HCEC 1CT (cell line): ENCODE measurements at places on chromosomes 2 and 18.
A peak's percentile ranks its signal among the peaks of the same experiment; 100 is the strongest.

- no peak for DNase-seq
These were observed 100.1 kb downstream of the ICOS start for GRCh38 chr2:204036706-204037105.

DNA sequence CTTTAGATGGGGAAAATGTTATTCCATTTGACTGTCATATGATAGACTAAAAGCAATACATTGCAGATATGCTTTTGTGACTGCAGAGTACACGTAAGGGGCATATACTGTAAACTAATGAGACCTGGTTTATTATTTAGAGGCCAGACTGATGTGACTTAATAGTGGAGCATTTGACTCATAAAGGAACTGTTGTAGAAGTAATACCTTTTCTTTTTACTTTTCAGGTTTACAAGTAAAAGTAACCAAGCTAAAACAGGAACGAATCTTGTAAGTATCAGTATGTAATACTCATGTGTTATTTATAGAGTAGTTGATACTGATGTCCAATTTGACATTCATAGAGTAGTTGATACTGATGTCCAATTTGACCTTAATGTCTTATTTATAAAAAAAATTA, 13.1 kb downstream of the RBBP8 start:
- no peak for DNase-seq

GRCh38 chr2:163207693-163208370, 369.3 kb upstream of the KCNH7 start:
- DNase-seq, result no peak

DNA sequence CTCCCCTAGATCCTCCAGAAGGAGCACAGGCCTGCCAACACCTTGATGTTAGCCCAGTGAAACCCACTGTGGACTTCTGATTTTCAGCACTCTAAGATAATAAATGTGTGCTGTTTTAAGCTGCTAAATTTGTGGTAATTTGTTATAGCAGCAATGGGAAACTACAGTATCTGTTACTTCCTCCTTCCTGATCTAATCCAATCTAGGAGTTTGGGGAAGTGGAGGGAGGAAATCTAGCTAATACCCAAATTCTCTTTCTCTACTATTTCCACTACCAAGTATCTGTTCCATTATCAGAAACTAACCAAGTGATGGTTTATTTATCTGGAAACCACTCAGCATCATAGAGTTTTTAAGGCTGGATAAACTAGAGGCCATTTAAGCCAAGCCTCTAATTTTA, 64.9 kb downstream of the AFF3 start:
- no peak for DNase-seq

DNA sequence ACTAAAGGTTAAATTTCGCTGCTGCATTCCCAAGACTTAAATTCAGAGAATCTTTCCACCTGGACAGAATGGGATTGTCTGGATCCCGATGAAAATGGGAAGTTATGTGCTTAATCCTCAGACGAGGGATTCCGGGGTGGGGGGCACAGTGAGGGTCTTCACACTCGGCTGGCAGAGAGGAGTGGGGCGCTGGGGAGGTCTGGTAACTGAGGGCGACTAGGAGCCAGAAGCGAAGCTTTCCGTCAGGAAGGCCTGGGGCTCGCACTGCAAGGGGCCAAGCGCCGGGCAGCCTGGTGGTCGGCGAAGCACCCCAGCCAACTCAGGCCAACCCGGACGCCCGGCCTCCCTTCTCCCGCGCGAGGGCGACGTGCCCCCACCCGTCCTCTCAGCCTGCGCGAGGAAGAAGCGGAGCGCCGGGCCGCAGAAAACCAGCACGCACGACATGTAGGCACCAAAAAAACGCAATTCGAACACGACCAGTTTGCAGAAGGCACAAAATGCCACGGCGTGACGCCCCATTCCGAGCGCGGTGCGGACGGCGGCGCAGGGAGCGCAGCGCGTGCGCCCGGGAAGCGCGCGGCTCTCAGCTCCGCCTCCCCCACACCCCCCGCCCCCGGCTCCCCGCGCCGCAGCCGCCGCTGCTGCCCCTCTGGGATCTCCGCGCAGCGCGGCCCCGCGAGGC, 188.1 kb downstream of the ZEB2 start:
- DNase-seq, result no peak

DNA sequence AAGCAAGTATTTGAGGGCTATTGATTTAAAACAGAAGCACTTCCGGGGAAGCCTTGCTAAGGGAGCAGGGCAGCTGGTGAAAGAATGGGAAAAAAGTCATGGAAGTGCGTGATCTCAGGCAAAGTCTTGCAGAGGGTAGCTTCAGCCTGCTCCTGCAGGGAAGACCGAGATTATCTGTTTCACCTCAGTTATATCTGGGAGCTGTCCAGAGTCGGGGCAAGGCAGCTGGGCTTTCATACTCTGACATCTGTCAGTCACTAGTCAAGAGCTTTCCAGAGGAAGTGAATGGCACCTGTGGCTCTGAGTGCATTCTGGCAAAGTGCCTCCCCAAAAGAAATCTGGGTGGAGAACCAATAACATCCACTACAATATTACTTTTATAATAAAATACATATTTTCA, 8.7 kb downstream of the NXPH2 start:
- no peak for DNase-seq

- no peak for DNase-seq
These were observed 51.8 kb downstream of the LIPG start for GRCh38 chr18:49613641-49614151.

DNA sequence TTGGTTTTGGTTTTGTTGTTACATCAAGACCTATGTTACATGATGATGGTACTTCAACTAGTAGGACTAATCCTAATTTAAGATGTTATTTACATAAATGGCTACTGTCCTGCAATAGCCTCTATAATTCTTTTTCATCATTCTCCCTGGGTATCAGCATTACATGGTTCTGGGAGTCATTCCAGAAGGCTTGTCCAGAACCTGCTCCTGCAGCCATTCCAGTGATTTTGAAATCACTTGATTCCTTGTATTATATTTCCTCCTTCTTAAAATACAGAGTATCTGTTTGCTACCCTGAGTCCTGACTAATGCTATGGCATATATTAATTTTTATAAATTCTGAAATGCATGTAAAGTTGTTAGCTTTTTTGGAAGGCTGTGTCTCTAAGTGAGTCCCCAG, 400.5 kb upstream of the MEIS1 start:
- DNase-seq, result no peak

- DNase-seq, result no peak
These were observed 135.0 kb upstream of the TTC39C start for GRCh38 chr18:23879544-23879943.

GRCh38 chr18:9612215-9612830, 2.0 kb downstream of the PPP4R1 start:
- peak; percentile 68 for DNase-seq

DNA sequence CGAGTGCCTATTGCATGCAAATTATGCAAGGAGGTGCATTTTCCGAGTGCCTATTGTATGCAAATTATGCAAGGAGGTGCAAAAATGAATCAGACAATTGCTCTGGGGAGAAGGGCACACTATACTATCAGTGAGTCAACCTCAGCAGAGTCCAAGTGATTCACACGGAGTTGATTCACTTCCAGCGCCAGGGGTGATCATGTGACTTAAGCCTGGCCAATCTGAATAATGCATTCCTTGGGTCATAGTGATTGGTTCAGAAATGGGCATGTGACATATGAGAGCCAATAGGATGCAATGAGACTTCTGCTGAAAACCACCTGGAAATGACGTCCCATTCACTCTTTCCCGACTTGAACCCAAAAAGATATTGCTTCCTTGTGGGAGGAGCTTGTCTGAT, 152.2 kb downstream of the DAW1 start:
- no peak for DNase-seq
